ENCODE measurements at places on chromosomes 5 and 9.

DNA sequence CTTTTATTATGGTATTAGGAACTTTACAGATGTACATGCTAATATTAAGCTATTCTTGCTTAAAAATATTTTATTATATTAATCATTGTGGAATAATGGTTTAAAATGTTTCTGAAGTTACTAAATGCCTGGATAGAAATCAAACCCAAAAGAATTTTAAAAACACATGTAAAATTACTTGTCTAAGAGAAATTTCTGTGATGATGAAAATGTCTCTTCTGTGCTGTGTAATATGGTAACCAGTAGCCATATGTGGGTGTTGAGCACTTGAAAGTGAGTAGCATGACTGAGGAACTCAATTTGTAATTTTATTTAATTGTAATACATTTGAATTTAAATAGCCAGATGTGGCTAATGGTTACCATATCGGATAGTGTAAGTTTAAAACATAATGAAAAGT, 66.7 kb upstream of the HSPB3 start:
- DNase-seq, result no peak

GRCh38 chr5:154444556-154445421, 1.0 kb upstream of the SAP30L start:
- DNase-seq, result no peak

GRCh38 chr9:99180199-99180598, 41.5 kb downstream of the ALG2 start:
- DNase-seq, result no peak

GRCh38 chr9:88992556-88992955, 1.3 kb downstream of the S1PR3 start:
- DNase-seq, result no peak

DNA sequence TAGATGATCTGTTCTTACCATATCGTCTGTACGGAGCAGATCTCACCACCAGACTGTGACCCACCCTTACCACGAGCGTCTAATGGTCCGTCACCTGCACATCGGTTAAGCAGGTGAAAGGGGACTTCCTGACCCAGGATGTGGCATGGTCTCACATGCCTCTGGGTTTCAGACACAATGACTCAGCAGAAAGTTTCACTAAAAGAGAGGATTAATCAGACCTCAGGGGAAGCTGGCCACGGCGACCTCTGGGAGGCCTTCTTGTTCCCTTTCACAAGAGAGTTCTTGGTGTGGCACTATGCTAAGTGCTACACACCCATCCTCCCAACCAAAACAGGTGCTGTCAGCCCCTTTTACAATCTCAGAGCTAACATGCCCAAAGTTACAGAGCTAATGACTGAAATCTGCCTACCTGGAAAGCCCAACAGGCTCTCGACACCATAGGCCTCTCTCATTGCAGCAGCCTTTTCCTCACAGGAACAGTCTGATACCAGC, 41.6 kb downstream of the ADAMTS12 start:
- no peak for DNase-seq

DNA sequence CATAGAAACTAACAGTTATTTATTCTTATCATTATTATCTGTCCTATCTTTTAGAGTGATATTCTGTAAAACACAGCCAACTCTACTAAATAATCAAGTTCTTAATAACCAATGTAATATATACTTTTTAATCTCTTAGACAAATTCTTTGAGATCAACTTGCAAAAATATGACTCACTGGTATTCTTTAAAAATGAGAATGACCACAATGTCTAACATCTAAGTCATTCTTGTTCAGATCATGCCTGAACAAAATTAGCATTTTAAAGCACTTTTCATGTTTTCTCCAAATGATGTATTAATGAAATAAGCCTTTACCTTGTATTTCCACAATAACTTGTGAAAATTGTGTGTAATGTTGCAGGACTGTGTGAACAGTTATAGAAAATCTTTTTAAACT, 356.9 kb upstream of the RGMB start:
- no peak for DNase-seq

DNA sequence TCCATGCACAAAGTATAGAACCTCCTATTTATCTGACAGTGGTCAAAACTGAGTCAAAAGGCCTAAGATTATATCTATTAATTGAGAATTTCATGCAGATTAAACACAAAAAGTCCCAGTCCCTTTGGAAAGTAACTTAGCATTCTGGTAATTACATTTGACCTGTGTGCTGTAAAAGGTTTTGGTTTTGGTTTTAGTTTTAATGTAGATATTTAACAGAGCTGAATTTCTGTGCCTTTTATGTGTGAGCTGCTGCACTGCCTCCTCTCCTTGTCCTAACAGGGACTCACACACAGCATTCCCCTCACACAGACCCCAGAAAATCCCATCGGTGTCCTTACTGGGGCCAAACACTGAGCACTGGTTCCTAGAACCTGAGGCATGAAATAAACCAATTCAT, 31.0 kb upstream of the FSD1L start:
- DNase-seq, result no peak

GRCh38 chr9:13049223-13049622, 230.3 kb downstream of the MPDZ start:
- no peak for DNase-seq

DNA sequence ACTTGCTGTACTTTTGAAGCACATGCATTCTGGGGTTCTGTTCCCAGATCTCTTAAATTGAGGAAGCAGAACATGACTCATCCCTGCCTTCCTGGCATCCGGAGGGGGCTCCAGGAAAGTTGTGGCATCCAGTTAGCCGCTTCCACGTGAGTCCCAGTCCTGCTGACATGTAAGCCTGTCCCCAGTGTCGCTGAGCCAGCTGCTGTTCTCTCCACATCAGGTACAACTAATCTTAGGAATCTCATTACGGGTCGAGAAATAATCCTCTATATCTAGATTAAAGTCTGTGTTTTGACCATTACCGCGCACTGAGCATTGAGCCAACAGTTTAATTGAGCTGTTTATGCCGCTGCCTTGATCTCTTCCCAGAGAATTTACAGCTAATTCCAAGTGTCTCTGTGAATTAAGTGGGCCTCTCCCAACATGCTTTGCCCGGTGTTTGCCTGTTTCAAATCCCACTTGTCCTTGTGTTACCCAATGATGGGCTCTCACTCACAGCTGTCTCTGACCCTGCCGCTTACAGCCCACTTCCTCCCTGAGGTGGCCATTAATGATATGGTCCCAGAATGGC, 10.5 kb upstream of the SHB start:
- DNase-seq, result no peak

GRCh38 chr5:133397990-133398645, 214.2 kb downstream of the FSTL4 start:
- DNase-seq, result no peak

DNA sequence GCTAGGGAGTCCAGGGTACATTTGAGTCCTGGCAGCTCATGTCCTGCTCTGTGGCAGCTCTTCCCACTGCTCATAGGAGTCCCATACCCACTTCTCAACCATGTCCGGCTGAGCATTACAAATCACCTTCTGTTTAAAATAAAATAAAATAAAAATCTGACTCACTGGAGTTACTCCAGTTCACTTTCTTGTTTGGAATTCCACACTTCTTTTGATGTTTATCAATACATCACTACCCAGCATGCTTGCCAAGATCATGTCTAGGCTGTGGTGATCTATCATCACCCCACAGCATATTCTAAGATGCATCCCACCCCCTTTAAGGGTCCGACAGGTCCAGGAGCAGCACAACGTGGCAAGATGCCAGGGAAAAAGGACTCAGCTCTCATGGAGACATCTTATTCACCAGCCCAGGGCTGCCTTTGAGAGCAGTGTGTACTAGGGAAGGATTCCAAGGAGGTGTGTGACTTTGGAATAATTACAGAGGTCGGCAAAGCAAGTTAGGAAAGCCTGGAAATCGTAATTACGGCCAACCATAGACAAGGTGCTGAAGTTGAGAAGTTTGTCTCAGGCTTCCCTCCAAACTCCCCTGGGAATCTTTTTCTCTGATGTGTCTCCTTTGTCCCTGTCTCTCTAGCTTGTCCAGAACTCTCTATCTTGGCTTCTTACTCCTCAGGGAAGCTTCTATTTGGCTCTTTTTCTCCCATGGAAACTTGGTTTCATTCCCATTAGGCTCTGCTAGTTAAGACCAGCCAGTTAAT, 111.4 kb upstream of the SLC1A3 start:
- DNase-seq, result no peak

All from activated CD4-positive, alpha-beta T cell treated with anti-CD3 and anti-CD28 coated beads for 4 hours (primary cell).